ENCODE measurements at places on chromosomes 16 and 17. TPM values are rescaled to one million over a fixed set of nuclear protein-coding genes. Genes with fewer than 3 reads are reported as not detected.

GRCh38 chr16:71912534-71913275 lies 17.4 kb downstream of the IST1 start:
- no peak overlapping the region for H3K4me3 ChIP-seq
- H3K27me3 ChIP-seq: no peaks in the 10 kb centered on the region
- no peak for DNase-seq

DNA sequence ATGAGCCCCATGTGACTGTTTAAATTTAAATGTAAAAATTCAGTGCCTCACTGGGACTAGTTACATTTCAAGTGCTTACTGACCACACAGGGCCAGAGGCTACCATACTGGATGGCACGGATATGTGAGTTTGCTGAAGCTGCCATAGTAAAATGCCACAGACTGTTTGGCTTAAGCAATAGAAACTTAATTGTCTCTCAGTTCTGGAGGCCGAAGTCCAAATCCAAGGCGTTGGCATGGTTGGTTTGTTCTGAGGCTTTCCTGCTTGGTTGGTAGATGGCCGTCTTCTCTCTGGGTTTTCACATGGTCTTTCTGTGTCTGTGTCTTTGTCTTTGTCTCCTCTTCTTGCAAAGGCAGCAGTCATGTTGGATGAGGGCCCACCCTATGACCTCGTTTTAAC lies 878.9 kb upstream of the RBFOX1 start:
- no peak overlapping the region for H3K27ac ChIP-seq
- H3K4me3 ChIP-seq: no peak overlapping the region
- no peak for DNase-seq
- no peaks in the 10 kb centered on the region for H3K27me3 ChIP-seq
- H3K4me1 ChIP-seq: no peaks in the 10 kb centered on the region

DNA sequence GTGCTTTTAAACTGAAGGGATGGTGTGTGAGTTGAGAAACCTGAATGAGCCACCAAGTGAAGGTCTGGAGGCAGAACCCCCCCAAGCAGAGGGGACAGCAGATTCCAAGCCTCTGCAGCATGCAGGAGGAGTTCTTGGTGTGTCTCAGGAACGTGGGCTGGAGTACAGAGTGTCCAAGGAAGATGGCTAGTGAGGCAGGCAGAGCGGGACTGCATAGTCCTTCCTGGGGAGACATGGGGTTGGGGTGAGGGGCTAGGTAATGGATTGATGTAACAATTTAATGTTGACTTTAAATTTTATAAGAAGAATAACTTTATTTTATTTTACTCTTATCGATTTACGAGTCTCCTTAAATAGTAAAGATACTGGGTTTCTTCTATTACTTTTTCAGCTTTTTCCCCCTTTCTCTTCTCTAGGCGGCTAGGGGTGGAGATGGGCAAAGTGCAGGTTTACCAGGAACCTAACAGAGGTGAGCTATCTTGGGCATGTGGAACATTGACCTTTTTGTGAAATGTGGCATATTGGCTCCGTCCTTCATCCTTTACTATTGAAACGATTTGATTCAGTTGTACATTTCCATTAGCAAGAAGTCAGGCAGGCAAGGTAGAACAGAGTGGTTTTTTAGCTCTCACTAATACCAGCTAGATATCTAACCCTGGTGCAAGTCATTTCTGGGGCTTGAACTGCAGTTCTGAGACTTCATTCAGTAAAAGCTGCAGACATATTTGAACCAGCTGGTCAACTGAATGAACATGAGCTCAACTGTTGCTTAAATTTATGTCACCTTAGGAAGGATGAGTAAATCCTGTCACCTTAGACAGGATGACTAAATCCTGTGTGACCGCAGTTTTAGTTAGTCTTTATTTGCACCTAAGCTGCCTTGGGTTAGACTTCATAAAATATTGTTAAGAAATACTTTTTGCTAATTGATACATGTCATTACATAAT lies 9.2 kb downstream of the PRPSAP2 start:
- no peak overlapping the region for H3K27ac ChIP-seq
- no peaks in the 10 kb centered on the region for H3K4me1 ChIP-seq
- H3K36me3 ChIP-seq: no peaks in the 10 kb centered on the region
- no peak overlapping the region for H3K4me3 ChIP-seq
- no peaks in the 10 kb centered on the region for H3K27me3 ChIP-seq

- H3K27me3 ChIP-seq: no peaks in the 10 kb centered on the region
- H3K4me1 ChIP-seq: peaks cover 24% of the 10 kb centered on the region
- no peak overlapping the region for H3K4me3 ChIP-seq
- peak overlapping the region; percentile 76 for H3K27ac ChIP-seq
- peak; percentile 16 for DNase-seq
Measured at GRCh38 chr16:49663081-49664065, 192.5 kb downstream of the ZNF423 start.

- no peak for DNase-seq
- H3K27ac ChIP-seq: no peak overlapping the region
- H3K36me3 ChIP-seq: no peaks in the 10 kb centered on the region
- H3K4me1 ChIP-seq: no peaks in the 10 kb centered on the region
- H3K27me3 ChIP-seq: no peaks in the 10 kb centered on the region
Measured at GRCh38 chr16:8087597-8088289, 502.6 kb downstream of the TMEM114 start.

GRCh38 chr17:42179911-42180410 lies 981 bp downstream of the KCNH4 start:
- H3K4me1 ChIP-seq: peaks cover 13% of the 10 kb centered on the region
- no peaks in the 10 kb centered on the region for H3K27me3 ChIP-seq
- no peak overlapping the region for H3K27ac ChIP-seq
- peak overlapping the region; percentile 32 for H3K4me3 ChIP-seq
- peak; percentile 68 for DNase-seq

- H3K36me3 ChIP-seq: no peaks in the 10 kb centered on the region
- H3K4me1 ChIP-seq: peaks cover 10% of the 10 kb centered on the region
- peak overlapping the region; percentile 87 for H3K27ac ChIP-seq
- no peaks in the 10 kb centered on the region for H3K27me3 ChIP-seq
Measured at GRCh38 chr16:75402821-75403475, 30.4 kb downstream of the CFDP1 start.

GRCh38 chr16:4152267-4152666 lies 36.0 kb upstream of the ADCY9 start:
- no peak overlapping the region for H3K27ac ChIP-seq
- no peaks in the 10 kb centered on the region for H3K27me3 ChIP-seq
- DNase-seq: no peak
- H3K4me3 ChIP-seq: no peak overlapping the region
- H3K4me1 ChIP-seq: no peaks in the 10 kb centered on the region

DNA sequence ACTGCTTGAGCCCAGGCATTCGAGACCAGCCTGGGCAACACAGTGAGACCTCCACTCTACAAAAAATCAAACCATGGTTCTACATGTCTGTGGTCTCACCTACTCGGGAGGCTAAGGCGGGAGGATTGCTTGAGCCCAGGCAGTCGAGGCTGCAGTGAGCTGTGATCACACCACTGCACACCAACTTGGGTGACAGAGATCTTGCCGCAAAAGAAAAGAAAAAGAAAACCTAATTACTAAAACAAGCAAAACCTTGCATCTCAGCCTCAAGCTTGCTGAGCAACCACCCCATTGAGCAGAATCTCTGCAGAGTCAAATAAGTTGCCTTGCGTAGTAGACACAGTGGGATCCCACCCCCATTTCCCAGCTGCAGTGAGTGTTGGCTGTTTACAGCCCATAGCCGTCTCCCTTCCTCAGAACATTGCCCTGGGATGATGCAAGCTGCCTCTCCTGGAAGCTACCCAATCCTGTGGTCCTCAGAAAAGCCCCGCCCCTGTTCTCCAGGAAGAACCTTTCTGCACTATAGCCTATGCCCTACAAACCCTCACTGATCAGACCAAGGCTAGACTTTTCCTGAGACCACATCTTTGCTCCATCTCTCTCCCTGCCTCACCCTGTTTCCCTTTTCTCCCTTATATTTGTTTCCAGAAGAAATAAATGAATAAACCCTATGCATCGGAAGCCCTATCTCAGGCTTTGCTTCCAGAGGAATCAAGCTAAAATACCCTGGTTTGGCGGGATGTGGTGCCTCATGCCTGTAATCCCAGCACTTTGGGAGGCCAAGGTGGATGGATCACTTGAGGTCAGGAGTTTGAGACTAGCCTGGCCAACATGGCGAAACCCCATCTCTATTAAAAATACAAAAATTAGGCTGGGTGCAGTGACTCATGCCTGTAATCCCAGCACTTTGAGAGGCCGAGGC lies 16.7 kb upstream of the ERN2 start:
- H3K4me1 ChIP-seq: no peaks in the 10 kb centered on the region
- no peak for DNase-seq
- no peaks in the 10 kb centered on the region for H3K36me3 ChIP-seq
- H3K27ac ChIP-seq: no peak overlapping the region

- no peak for DNase-seq
- no peak overlapping the region for H3K4me3 ChIP-seq
- H3K4me1 ChIP-seq: peaks cover 31% of the 10 kb centered on the region
- no peak overlapping the region for H3K27ac ChIP-seq
Measured at GRCh38 chr17:1630662-1631061, 2.0 kb upstream of the SLC43A2 start.

DNA sequence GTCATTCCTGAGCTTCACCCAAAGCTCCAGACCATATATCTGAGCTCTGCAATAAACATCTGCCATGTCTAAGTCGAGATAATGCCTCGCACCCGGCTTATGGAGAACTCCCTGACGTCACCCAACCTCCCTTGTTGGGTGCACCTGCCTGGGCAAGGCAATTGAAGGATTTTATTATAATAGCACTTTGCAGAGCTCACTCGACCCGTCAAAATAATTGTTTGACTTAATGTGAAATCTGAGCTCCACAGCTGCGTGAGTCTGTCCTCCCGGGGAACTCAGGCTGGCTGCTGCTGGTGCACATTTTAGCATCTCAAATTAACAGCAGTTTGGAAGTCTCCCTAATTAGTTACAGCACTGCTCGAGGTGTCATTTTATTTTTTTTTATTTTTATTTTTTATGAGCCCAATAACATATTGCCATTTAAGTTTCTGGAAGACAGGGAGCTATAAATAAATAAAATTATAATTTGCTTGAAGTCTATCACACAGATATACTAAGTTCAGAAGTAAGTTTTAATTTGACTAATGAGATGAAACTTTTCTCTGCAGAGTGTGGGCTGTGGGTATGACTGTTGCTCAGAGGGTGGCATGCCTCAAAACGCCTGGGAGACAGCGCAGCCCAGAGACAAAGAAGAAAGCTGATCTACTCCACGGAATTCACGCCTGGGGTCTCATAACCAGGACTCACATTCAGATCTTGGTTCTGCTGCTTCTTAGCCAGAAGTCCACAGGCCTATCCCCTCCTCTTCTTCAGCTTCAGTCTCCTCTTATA lies 401.4 kb upstream of the C16orf82 start:
- no peaks in the 10 kb centered on the region for H3K27me3 ChIP-seq
- H3K27ac ChIP-seq: no peak overlapping the region
- no peak for DNase-seq
- H3K4me3 ChIP-seq: no peak overlapping the region
- no peaks in the 10 kb centered on the region for H3K4me1 ChIP-seq

DNA sequence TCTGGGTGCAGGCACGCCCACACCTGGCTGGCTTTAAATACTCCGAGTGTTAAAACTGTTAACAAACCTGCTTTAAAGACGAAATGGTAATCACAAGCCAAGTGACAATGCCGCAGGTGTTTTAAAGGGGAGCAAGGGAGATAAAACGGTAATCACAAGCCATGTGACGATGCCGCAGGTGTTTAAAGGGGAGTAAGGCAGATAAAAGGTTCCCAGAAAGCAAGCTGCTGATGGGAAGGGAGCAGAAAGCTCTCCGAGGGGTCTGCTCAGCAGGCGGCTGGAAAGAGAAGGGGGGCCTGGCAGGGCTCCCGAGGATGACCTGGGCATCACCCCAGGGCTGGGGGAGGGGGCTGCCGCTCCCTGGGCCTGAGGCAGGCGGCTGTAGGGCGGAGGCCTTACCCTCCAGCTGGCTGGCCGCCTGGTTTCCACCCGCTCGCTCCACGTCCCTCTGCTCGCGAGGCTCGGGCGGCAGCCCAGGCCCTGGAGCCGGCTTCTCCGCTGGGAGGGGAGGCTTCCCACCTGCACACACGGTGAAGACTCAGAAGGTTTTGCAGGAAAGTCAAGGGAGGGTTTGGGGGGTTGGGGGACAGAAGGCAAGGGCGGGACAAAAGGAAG lies 12.1 kb downstream of the NDUFAF8 start:
- H3K4me3 ChIP-seq: no peak overlapping the region
- DNase-seq: no peak
- no peak overlapping the region for H3K27ac ChIP-seq

GRCh38 chr17:53033297-53033696 lies 789.4 kb upstream of the KIF2B start:
- no peaks in the 10 kb centered on the region for H3K36me3 ChIP-seq
- H3K4me1 ChIP-seq: no peaks in the 10 kb centered on the region
- no peaks in the 10 kb centered on the region for H3K27me3 ChIP-seq
- DNase-seq: no peak
- H3K27ac ChIP-seq: no peak overlapping the region

- DNase-seq: no peak
- H3K4me3 ChIP-seq: no peak overlapping the region
- H3K27me3 ChIP-seq: no peaks in the 10 kb centered on the region
- H3K36me3 ChIP-seq: no peaks in the 10 kb centered on the region
Measured at GRCh38 chr17:35733366-35733765, 1.9 kb downstream of the RASL10B start.

- H3K4me3 ChIP-seq: no peak overlapping the region
- no peak for DNase-seq
- H3K4me1 ChIP-seq: no peaks in the 10 kb centered on the region
Measured at GRCh38 chr16:88754912-88755744, 29.9 kb downstream of the PIEZO1 start.

- H3K4me1 ChIP-seq: peaks cover 51% of the 10 kb centered on the region
- H3K4me3 ChIP-seq: no peak overlapping the region
- peak overlapping the region; percentile 56 for H3K27ac ChIP-seq
Measured at GRCh38 chr17:21166595-21167210, 39.9 kb downstream of the DHRS7B start.

DNA sequence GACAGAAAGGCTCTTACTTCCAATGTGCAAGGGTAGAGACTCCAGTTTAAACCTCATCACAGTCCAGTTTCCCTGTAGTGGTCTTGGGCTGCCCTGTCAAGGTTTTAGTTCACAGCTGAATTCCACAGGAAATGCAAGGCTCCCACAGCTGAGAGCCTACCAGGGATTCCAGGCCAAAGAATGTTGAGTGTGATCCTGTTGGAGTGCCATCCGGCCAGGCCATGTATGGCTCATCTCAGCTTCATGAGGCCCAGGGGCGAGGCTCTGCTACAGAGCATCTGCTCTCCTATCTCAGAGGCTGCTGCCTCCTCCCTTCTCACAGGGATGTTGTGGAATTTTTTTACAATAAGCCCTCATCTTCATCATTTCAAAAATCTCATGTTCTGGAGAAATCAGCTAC lies 239.8 kb upstream of the CCL2 start:
- H3K4me1 ChIP-seq: no peaks in the 10 kb centered on the region
- H3K36me3 ChIP-seq: no peaks in the 10 kb centered on the region
- no peak for DNase-seq
- no peaks in the 10 kb centered on the region for H3K27me3 ChIP-seq
- H3K27ac ChIP-seq: no peak overlapping the region

- no peak for DNase-seq
- no peaks in the 10 kb centered on the region for H3K27me3 ChIP-seq
- no peak overlapping the region for H3K4me3 ChIP-seq
- peak overlapping the region; percentile 59 for H3K27ac ChIP-seq
Measured at GRCh38 chr16:50273888-50274325, 7.6 kb downstream of the ADCY7 start.

OR1F1 gene
- total RNA-seq: not detected

SRL gene
- 2.5 TPM for total RNA-seq

MEIOB gene
- total RNA-seq: 34.6 TPM

TMUB2 gene
- total RNA-seq: 63.1 TPM

SLC13A2 gene
- 0.79 TPM for total RNA-seq

PRSS36 gene
- 8.3 TPM for total RNA-seq

NPB gene
- total RNA-seq: 22.7 TPM

EXOC3L1 gene
- total RNA-seq: 5.1 TPM

KRT25 gene
- total RNA-seq: 1.2 TPM

UNC13D gene
- total RNA-seq: 20.4 TPM

SMTNL2 gene
- total RNA-seq: 2.6 TPM

PTGES3L gene
- total RNA-seq: 2.8 TPM

PRCD gene
- total RNA-seq: 3.2 TPM

TEFM gene
- 16.2 TPM for total RNA-seq

SDR42E2 gene
- 0.31 TPM for total RNA-seq

Measured in testis (tissue), 5 donors.